ENCODE measurements at places on chromosomes 5 and 9. TPM values are rescaled to one million over a fixed set of nuclear protein-coding genes. Genes with fewer than 3 reads are reported as not detected.

The KLF4 gene
- 0.95 TPM for total RNA-seq

The ABO gene
- 15.3 TPM for total RNA-seq

The CCDC180 gene
- 2.3 TPM for total RNA-seq

The SPOCK1 gene
- 0.35 TPM for total RNA-seq

GRCh38 chr9:33686942-33687341 lies 108.4 kb upstream of the PRSS3 start:
- DNase-seq: no peak

DNA sequence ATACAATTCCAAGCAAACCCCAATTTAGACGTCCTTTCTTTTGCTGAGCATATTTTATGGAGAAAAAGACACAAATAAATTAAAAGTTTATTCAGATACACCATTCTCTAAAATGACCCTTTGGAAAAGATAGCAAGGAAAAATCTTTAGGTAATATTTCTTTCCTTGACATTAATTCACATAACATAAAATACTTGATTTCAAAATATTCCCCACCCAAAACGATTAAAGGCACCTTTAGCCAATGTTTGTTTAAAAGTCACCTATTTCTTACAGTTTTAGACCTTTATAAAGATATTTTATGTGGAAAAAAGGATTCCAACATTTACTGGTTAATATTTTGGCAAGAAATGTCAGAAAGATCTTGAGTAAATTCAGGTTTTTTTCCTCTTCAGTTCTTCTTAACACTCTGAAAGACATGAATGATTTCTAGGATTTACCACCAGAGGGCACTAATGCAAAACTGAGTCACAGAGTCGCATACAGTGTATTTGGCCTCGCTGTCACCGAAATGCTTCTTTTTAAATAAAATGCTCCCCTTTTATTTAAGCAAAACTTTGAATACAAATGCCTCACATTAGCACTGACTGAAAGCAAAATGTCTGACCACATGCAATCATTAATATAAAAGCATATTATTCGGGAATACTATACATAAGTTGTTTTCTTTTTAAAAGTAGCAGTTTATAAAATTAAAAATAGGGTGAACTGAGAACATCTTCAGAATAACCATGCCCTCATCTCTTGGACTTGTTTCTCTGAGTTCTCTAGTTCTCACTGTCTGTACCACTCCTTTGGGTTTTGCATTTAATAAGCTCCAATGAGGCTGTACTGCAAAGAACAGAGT lies 122.5 kb downstream of the SLC1A3 start:
- DNase-seq: peak; percentile 70

DNA sequence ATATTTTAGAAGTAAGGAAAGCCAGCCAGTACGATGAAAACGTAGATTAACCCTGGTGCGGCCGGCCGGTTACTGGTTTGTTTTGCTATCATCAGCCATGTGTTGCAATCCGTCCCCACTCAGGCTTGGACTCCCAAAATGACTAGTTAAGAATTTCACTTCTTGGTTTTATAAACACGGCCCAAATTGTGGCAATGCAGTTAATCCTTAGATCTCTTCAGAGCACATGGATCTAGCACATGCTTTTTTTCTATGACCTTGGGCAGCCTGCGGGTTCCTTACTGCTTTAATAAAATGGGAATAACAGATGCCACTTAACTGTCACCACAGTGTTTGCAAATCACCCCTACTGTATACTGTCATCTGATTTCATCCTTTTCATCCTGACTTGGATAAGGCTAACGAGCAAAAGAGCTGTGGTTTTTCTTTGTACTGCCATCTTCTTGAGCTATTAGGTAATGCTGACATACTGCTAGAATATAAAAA lies 1.5 kb downstream of the NDFIP1 start:
- no peak for DNase-seq

- DNase-seq: no peak
Measured at GRCh38 chr5:135215617-135216470, 181.8 kb upstream of the PITX1 start.

DNA sequence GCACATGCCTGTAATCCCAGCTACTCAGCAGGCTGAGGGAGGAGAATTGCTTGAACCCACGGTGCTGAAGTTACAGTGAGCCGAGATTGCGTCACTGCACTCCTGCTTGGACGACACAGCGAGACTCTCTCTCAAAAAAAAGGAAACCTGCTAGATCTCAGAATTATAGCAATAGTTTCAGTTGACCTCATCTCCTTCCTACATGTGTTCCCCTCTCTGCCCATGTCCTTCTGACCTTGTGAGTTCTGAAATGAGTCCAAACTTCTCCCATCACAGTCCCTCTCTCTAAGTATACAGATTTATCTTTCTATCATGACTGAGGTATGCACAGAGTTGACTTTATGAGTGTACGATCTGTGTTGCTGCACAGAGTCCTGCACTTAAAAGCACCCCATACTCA lies 44.6 kb upstream of the SHOC1 start:
- DNase-seq: no peak

- DNase-seq: no peak
Measured at GRCh38 chr9:32161720-32162119, 222.7 kb upstream of the ACO1 start.

DNA sequence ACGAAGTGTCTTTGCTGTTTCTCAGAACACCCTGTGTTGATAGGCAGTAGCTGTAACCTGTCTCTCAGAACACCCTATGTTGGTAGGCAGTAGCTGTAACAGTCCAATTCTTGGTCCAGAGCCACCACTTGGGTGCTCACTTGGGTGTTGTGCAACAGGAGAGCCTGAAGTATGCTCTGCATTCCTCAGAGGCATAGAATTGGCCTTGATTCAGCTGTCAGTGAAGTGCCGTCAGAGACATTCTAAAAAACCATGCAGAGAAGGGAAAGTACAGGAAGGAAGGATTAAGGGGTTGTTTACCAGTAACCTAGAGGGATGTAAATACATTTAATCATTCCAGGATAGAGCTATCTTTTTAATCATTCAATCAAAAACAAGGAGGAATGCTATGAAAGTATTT lies 231.2 kb downstream of the ARRDC3 start:
- DNase-seq: no peak

All from K562 (cell line).